Activated T-helper 1 cell treated with anti-CD3 and anti-CD28 coated beads, Interleukin-2, amount 50 U/mL, for 16 hours (primary cell): ENCODE measurements at places on chromosomes 4 and X.

GRCh38 chr4:113528395-113528794 is 233.1 kb downstream of the CAMK2D start:
- DNase-seq, result no peak

- no peak for DNase-seq
These were observed 38.4 kb upstream of the PDLIM3 start for GRCh38 chr4:185573651-185574199.

DNA sequence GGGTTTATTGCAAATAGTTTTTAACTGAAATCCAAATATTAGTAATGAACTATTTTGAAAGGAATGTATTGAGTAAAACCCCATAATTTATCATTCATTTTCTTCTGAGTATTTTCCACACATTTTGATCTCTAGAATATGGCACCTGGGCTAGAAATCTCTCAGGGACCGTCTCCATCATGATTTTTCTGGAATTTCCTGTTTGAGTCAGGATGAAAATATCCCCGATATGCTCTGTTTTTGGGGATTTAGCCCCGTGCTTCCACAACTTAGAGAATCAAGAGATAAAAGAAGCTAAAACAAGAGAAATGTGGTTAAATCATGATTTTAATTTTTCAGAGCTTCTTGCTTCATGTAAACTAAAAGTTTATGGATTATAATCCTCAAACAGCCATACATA is 114.2 kb downstream of the SPCS3 start:
- no peak for DNase-seq

DNA sequence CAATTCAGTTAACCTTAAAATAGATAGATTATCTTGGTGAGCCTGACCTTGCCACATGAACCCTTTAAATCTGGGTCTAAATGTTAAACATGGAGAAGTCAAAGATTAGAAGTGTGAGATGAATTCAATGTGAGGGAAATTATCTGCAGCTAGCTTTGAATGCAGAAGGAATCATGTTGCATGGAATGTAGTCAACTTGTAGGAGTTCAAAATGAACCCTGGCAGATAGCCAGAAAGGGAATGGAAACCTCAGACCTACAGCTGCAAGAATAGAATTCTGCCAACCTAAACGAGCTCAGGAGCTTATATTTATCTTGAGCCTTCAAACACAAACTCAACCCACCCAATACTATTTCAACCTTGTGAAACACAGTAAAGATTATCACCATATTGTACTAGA is 632.5 kb downstream of the KCTD8 start:
- DNase-seq, result no peak
